Fibroblast of skin of left quadriceps (primary cell): ENCODE measurements at places on chromosomes 5 and 9.

GRCh38 chr5:179139936-179140235, 79.7 kb downstream of the ZNF354C start:
- no peak for DNase-seq

DNA sequence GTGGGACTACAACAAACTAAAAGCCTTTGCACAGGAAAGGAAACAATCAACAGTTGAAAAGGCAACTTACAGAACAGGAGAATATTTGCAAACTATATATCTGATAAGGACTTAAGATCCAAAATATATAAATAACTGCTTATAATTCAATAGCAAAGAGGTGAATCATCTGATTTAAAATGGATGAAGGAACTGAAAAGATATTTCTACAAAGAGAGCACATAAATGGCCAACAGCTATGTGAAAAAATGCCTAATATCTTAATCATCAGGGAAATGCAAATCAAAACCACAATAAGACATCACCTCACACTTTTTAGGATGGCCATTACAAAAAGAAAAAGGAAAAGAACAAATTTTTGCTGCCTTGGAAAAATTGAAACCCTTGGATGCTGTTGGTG, 100.4 kb downstream of the LURAP1L start:
- no peak for DNase-seq

DNA sequence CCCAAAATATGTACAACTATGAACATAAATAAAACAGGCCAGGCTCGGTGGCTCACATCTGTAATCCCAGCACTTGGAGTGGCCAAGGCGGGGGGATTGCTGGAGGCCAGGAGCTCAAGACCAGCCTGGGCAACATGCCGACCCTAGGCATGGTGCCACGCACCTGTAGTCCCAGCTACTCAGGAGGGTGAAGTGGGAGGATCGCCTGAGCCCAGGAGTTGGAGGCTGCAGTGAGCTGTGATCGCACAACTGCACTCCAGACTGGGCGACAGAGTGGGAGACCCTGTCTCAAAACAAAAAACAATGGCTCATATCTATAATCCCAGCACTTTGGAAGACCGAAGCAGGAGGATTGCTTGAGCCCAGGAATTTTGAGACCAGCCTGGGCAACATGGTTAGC, 1.5 kb downstream of the HAUS6 start:
- no peak for DNase-seq

GRCh38 chr5:127004721-127005120, 25.6 kb downstream of the MARCHF3 start:
- DNase-seq, result no peak

- no peak for DNase-seq
Measured at GRCh38 chr5:113205807-113206206, 229.0 kb downstream of the TSSK1B start.

DNA sequence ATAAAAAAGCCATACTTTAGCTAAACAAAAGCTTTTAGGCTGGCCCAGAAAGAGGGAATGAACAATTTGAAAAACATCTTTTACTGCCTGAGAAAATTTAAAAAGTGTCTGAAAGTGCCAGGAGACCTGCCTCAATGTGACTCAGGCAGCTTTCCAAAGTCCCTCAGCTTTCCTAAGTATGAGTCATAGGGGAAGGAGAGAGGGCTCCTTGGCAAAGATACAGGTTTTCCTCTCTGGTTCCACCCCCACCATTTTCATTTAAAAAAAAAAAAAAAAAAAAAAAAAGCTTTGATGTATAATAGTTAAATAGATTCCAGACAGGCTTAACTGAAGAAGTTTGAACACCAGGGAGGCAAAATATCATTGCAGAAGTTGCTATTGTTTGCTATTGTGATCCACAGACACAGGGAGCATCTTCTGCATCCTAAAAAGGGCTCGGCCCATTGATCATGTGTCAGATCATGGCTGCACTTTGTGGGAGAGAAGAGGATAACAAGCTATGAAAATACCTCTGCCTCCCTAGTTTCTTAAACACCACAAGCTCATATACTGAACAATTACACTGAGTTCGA, 71.5 kb downstream of the MRPS27 start:
- DNase-seq, result peak; percentile 79

- DNase-seq, result no peak
Measured at GRCh38 chr5:173319646-173320045, 8.6 kb downstream of the STC2 start.

GRCh38 chr9:95586326-95586725, 69.6 kb upstream of the PTCH1 start:
- no peak for DNase-seq

- no peak for DNase-seq
Measured at GRCh38 chr5:36478646-36479317, 127.6 kb upstream of the SLC1A3 start.

- no peak for DNase-seq
Measured at GRCh38 chr5:41334758-41335157, 121.4 kb upstream of the C6 start.
